ENCODE measurements at places on chromosomes 12 and 14.

DNA sequence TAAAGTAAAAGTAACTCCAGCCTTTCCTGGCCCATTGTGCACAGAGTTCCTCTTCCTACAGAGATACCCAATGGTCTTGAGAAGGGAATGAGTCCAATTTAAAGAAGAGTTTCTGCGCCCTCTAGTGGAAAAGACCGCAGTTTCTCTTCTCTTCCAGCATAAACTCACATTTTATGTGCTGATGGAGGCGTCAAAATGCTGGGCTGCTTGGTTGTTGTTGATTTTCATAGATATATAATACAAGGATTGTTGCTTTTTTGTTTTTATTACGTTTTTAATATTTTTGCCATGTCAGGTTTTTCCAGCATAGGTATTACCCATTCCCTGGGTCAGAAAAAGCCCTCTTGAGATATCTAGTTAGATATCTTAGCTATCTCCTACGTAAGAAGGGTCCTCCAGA, 356.9 kb upstream of the STXBP6 start:
- peak; percentile 76 for DNase-seq

GRCh38 chr14:93970965-93971634, 5.3 kb downstream of the ASB2 start:
- DNase-seq = peak; percentile 42

GRCh38 chr14:21168055-21168454, 12.2 kb upstream of the OR5AU1 start:
- no peak for DNase-seq

DNA sequence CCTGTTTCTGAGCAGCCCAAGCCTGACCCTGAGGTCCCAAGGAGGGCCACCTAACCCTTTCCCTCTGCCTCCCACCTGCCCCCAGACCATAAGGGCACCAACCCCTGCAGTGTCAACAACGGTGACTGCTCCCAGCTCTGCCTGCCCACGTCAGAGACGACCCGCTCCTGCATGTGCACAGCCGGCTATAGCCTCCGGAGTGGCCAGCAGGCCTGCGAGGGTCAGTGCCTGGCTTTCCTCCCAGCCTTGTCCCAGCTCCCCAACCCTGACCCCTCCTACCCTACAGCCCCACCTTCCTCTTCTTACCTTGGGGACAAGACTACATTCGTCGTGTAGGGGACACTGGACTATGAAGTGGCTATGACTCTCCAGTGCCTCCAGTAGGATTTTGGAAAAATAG, 33.7 kb upstream of the LRP1-AS start:
- no peak for DNase-seq

DNA sequence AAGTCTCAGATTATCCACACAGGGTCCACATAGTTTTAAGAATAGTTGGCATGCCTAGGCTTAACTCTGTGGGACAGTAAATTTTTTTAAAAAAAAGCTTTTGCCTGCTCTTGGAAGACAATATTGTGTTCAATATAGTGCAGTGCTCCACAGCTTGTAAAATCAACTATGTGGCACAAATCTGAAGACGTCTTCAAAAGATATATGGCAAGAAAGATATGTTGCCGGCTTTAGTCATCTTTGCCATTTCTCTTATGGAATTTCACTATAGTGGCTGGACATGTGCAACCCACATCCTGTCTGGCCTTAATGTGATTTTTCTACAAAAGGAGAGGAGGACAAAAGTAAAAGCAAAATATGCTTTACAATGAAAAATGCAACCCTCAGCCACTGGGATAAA, 90.5 kb downstream of the MGST1 start:
- DNase-seq = no peak

GRCh38 chr12:1922075-1922709, 3.7 kb upstream of the CACNA2D4 start:
- no peak for DNase-seq

- DNase-seq = no peak
Observed at GRCh38 chr12:80625051-80625450, 82.4 kb upstream of the MYF6 start.

- DNase-seq = no peak
Observed at GRCh38 chr12:12467688-12468261, 94.9 kb downstream of the DUSP16 start.

DNA sequence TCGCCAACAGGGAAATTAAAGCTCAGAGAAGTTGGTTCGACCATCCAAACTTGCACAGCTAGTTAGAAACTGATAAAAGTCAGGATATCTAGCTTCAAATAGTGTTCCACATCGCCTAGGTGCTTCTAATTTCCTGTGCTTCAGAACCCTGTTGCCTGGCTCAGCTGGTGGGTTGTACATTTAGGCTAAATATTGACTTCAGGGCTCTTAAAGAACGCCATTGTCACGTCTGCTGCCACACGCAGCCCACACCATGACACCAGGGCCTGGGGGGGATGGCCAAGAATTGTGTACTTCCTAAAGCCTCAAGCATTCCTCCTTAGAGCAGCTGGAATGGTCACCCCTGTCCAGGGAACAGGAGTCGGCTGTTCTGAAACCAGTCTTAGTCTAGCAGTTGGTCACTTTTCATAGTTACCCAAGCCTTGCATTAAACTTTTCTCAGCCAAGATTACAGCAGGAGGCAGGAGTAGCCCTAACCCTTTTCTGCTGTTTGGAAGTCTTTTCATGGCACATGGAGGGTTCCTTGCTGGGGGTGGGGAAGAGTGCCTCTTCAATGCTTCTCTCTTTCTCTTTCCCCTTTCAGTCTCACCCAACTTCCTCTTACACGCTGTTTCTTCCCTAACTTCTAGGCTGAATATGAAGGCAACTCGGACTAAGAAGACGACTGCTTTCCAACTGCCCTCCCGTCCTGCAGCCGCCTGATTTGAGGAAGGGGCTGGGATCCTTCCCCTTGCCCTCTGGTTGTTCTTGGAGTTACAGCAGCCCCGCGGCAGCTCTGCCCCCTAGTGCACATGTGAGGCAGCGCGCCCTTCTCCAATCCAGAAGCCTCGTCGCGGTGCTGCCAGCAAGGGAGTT, 17.1 kb downstream of the FOS start:
- DNase-seq = peak; percentile 61

DNA sequence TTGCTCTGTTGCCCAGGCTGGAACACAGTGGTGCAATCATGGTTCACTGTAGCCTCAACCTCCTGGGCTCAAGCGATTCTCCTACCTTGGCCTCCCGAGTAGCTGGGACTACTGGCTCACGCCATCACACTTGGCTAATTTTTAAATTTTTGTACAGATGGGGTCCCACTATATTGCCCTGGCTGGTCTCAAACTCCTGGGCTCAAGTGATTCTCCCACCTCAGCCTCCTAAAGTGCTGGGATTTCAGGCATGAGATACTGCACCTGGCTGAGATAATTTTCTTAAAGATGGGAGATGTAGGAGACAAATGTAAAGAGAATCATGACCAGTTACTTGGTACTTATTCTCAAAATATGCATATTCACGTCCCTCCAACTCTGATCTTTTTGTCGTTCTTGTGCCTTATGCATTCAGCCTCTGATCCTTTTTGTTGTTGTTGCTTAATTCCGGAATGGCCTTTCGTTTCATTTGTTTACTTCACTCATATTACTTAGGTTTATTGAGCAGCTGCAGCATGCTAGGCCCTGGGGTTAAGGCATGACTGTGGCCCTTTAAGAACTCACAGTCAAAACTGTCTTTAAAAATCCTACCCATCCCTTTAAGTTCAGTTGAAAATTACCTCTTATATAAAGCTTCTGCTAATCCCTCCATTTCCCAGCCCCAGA, 8.9 kb downstream of the RBMS2 start:
- no peak for DNase-seq

- DNase-seq = no peak
Observed at GRCh38 chr12:131592972-131593371, 117.9 kb upstream of the SFSWAP start.

- no peak for DNase-seq
Observed at GRCh38 chr12:98504368-98504617, 11.1 kb upstream of the TMPO start.

DNA sequence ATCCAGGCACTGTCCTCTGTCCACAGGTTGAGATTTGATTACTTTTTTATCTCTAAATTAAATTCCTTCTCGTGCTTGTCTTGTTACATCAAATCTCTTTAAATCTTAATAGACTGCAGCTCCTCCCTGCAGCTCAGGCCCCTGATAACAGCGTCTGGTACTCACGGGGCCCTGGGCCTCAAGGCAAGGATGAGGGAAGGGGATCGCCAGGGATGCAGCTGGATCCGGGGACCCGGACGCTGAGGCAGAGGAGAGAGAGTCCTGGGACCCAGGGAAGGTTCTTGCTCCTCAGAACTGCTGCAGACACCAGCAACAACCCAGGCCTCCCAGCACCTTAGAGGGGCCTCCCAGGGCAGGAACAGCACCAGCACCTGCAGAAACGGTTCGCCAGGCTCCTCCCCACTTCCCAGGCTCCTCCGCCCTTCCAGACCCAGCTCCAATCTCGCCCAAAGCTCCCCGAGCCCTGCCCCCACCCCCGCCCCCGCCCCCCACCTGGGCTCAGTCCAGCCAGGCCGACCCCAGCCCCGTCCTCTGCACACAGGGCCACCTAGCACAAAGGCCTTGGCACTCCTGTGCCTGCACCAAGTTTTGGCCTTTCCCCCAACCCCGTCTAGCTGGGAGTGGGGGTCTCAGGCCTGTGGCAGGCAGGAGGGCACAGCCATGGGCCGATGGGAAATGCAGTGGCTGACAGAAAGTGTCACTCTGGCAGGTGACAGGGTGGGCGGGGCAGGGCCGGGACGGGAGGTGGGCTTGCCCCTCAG, 60.3 kb upstream of the GALNT9 start:
- no peak for DNase-seq

DNA sequence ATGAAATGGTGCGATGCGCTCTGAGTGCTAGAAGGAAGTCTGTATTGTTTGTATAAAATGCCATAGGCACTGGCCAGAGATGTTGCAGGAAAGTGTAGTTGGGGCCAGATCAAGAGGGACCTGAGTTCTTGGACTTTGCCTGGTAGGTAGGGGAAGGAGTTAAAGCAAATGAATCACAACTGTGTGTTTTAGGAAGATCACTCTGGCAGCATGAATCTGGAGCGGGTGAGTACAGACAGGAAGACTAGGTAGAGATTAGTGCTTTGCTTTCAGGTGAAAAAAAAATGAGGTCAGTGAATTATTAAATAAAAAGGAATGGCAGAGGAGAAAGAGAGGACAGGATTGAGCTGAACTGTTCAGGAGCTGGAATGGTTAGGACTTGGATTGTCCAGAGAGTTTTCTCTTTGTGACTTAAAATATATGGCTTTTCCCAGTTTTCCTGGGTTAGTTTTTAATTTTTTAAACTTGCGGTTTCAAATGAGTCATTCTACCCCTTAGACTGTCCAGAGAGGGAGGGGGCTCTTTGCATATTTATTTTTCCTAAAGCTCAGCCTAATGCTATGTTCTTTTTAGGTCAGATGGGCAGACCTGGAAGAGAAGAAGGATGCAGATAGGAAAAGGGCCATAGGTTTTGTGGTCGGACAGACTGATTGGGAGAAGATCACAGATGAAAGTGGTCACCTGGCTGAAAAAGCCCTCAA, 41.1 kb downstream of the PROX2 start:
- DNase-seq = no peak

DNA sequence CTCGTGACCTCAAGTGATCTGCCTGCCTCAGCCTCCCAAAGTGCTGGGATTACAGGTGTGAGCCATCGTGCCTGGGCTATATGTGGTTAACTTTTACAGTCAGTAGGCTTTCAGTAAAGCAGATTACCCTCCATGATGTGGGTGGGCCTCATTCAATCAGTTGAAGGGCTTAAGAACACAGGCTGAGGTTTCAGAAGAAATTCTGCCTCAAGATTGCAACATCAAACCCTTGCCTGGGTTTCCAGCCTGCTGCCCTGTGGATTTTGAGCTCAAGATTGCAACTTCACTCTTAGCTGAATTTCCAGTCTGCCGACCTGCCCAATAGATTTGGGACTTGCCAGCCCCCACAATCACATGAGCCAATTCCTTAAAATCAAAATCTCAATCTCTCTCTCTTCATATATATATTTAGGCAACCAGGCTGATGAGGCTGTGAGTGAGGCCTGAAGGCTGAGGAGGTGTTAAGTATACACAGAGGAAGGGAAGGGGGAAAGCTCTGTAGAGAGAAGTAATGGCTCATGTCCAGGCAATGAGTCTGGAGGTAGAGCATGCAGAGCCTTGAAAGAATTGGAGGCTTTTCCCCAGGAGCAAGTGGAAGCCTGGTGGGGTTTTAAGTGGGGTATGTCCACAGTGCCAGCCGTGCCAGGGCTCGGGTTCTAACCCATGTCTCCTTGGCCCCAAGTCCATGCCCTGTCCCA, 33.3 kb upstream of the ACTN1 start:
- no peak for DNase-seq

DNA sequence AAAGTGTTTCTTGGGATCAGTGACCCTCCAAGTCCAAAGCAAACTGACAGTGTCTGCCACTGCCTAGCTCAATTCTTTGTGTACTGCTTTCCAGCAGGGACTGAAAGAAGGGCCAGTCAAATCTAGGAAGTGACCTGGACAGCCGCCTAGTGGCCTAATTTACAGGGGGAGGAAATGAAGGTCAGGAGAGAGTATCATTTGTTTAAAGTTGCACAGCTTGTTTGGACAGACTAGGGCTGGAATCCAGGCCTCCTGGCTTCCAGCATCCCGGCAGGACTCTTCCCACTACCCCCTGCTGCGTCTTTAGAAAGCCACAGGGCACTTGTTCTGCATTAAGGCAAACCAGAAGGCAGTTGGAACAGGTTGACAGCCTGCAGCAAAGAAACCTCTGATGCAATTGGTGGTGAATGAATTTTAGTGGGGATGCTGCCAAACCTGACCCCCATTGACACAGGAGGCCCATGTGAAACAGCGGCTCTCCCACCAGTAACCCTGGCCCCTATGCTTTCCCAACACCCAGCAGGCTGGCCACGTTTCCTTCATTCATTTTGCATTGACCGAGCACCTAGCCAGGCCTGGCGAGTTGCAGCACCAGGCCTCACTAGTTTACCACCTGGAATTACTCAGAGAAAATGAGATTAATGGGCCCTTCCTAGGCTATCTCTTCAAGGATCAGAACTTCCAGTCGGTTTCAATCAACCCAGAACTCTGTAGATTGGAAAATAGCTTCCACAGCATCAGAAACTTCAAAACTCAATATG, 28.2 kb downstream of the GALNT16 start:
- DNase-seq = no peak

- DNase-seq = no peak
Observed at GRCh38 chr14:79036441-79036840, 866.3 kb downstream of the NRXN3 start.

DNA sequence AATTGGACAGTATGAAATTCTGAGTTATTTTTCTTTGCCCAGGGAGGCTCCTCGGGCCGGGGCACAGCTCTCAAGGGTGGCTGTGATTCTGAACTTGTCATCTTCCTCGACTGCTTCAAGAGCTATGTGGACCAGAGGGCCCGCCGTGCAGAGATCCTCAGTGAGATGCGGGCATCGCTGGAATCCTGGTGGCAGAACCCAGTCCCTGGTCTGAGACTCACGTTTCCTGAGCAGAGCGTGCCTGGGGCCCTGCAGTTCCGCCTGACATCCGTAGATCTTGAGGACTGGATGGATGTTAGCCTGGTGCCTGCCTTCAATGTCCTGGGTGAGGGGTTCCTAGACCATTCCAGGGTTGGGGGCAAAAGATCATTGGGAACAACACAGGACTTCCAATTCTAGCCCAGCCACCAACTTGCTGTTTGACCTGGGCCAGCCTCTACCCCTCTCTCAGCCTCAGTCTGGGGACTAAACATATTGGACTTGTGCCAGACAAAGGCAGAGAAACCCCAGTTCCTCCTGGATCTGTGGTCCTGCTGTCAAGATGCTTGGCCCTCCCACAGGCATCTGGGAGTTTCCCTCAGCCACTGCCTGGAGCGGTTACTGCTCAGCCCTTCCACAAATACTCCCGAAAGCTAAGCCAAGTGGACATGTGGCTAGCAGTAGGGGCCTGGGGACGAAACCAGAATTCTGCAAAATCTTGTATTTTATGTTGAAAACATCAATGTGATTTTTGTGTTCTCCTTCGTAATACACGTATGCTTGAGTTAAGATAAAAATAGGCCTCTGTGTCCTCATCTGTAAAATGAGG, 3.5 kb downstream of the OAS3 start:
- DNase-seq = no peak

Measured in NCI-H1694 (cell line).